RPMI8226 (cell line): ENCODE measurements at places on chromosomes 2 and 18.

DNA sequence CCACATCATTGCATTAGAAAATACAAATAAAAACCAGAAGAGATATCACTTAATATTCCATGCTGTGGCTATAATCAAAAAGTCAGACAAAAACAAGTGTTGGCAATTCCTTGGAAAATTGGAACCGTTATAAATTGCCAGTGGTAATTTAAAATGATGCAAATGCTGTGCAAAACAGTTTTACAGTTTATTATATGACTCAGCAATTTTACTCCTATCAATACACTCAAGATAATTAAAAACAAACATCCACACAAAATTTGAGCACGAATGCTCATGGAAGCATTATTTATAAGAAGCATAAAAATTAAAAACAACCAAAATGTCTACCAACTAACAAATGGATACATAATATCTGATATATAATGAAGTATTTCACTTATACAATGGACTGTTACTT is 728.8 kb downstream of the CBLN2 start:
- DNase-seq: no peak

DNA sequence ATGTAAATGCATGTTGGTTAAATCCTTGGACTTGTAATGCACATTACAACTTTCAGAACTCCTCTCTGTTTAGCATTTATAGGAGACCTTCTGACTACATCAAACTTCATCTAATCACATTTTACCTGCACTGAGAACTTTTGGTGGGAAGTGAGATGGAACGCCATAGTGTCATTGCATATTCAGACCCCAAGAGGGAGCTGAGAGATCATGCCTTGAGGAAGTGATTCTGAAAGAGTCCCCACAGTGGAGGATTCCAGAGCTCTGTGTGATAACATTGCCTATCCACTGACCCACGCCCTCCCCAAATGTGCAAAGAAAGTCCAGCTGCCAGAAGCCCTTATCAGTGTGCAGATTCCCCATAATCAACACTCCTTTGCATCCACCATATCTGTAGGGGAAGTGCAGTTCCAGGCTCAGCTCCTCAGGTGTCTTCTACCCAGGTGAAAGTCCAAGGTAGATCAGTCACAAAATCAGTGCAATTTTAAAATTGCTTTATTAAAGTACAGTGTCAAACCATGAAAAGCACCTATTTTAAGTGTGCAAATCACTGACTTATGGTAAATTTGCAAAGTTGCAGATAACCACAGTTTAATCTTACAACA is 212.4 kb downstream of the RPIA start:
- peak; percentile 25 for DNase-seq

- DNase-seq: no peak
These were observed 916 bp upstream of the OSBPL1A start for GRCh38 chr18:24398540-24398939.

DNA sequence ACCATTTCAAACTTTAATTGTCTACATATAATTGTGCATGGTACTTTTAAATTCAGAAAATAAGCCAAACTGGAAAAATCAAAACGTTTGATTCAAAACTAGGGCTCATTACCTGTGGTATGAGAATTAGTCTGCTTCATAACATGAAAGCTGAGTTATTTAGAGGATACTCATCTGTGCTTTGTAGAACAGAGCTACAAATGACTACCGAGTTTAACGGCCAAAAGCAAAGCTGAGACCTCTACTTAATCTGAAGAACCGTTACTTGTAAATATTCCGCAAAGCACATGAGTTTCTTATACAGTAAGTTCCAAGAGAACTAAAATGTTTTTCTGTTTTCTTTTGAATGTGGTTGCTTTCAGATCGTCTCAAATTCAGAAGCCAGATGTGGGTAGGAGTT is 123.7 kb upstream of the SMAD7 start:
- no peak for DNase-seq

DNA sequence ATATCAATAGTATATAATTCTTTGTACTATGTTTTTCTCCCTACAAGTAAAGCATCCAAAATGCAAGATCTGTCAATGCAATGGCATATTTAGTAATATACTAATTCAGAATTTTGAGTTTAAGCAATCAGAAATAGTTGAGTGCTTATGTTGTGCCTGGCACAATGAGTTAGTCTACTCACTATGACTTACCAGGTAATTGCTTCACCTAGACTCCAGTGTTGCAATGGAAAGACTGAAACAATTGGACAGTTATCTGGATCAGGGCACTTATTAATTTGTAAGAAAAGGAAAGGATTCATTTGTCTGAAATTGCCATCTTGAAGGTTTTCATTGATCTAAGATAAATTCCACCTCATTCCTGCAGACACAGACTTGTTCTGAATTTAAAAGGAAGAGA is 97.6 kb upstream of the TCF4 start:
- no peak for DNase-seq

DNA sequence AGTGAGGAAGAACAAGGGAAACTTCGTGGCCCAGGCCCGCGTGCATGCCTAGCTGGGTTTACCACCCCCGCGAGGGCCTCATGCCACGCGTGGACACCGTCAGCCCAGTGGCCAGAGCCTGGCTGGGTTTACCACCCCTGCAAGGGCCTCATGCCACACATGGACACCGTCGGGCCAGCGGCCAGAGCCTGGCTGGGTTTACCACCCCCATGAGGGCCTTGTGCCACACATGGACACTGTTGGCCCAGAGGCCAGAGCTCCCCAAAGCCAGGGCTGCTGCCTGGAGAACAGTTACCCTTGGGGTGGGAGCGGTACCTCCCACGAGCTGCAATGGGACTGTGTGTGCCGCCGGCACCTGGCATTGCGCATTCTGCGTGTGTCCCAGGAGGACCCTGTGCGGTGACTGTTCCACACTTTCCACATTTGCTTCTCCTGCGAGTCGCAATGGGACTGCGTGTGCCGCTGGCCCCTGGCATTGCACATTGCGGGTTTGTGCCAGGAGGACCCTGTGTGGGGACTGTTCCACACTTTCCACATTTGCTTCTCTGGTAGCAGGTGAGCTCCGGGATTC is 105.6 kb upstream of the CTDP1 start:
- DNase-seq: no peak

GRCh38 chr2:212711856-212712255 is 173.3 kb upstream of the ERBB4 start:
- DNase-seq: no peak

DNA sequence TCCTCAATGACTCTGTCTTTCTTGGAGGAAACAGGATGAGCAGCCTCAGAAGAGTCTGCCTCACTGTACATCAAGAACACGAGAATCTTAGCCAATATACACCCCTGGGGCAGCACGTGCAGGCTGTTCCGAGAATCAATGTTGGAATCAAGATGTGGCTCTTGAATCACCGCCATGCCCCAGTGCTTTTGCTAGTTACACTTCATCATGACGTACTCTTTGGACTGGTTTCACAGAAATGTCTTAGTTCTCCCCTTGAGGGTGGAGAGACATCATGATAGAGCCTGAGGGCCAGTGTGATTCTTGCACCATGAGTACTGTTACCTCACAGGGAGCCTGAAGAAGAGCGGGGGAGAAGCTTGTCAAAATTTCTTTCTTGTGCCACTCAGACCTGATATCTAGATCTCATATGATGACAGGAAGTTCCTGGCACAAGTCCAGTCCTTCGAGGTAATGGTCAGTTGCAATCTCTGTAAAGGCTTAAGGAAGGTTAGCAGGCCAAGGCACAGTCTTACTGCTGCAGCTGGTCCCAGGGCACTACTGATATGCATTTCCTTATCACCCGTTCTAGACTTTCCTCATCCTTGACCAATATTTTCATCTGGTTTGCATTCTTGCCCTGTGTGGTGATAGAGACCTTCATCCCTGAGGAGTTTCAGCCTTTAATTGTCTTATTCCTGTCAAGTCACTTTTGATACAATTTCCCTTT is 28.2 kb upstream of the STAT4 start:
- DNase-seq: no peak

- no peak for DNase-seq
These were observed 113.0 kb downstream of the TGFA start for GRCh38 chr2:70440621-70441020.

GRCh38 chr2:160970052-160970965 is 189.9 kb upstream of the TANK start:
- DNase-seq: peak; percentile 27

DNA sequence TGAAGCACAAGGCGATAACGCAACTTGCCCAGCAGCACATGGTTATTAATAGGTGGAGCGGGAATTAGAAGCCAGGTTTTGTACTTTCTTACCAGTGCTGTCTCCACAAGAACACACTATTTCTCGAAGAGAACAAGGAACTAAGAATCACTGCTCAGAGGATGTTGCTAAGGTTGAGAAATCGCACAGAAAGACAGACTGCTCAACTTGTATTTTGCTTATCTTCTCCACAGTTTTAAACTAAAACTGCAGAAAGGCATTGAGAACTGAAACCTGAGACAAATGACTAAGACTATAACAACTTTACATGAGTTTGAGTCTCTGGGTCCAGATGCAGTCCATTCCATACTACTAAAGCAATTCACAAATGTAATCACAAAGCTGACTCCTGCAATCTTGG is 6.2 kb downstream of the PRKD3 start:
- DNase-seq: peak; percentile 62

DNA sequence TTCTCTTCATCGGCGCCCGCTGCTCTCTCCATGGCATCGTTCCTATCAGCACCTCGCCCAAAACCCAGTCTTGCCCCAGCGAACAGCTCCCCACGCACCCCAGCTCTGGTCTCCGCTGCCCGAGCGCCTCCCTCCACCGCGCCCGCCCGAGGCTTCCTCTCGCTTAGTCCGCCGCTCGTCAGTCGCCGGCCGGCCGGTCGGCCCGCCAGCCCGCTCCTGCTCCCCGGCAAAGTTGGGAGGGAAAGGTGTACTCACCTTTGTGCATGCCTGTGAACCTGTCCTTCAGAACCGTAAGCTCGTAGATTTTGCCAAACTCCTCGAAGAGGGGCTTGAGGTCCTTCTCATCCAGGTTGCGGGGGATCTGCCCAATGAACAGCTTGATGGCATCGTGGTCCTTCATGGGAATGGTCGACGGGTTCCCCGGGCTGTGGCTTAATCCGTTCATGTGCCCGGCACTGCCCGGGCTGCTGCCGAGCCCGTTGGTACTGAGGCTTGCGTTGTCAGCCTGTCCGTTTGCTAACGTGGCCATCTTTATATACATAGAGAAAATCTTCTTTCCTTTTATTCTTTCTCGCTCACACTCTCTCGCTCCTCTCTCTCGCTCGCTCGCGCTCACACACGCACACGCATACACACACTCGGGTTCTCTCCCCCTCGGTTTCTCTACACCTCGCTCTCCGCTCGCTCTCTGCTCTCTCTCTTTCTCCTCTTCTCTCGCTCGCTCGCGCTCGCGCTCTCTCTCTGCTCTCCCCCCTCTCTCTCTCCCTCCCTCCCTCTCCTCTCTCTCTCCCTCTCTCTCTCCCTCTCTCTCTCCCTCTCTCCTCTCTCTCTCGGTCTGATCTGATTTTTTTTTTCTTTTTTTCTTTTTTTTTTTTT is at the start of gene CELF4:
CELF4 (minus strand) TSS at position 698 of the 876 bp plus-strand sequence.
- no peak for DNase-seq

- peak; percentile 11 for DNase-seq
These were observed 472 bp upstream of the PLEKHM3 start for GRCh38 chr2:208025814-208026184.

GRCh38 chr2:156333274-156333950 is 891 bp upstream of the NR4A2 start:
- peak; percentile 67 for DNase-seq

DNA sequence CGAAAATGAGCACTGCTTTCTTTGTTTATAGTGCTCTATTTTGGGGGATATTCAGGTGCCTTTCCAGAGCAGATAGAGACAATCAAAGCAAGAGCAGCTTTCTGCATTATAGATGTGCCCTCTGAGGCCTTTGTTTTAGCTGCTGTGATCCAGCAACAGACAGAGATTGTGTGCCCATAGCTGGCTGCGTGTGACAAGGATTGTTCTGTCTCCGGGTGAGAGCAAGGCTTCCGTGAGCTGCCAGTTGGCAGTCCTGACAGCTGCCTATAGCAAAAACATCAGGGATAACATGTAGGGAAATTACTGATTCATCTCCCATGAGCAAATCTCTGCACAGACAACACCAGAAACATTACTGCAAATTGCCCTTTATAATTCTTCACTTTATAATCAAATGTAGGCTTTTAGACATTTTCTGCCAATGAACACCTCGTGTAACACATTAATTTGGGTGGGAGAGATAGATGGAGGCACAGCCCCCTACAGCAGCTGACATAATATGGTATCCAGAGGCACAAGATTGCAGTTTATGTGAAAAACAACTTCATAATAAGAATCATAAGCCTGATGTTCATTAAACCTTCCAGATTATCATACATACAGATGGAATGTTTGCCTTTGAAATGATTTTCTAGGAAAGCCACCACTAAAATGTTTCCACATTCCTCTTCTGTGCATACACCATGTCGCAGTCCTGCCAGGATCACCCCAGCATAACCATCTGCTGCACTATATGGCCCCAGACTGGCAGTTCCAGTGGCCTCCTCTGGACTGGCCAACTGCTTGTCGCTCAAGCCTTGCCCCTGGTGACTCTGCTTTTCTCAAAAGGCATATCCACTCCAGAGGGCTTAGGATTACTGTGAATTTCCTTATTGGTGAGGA is 131.2 kb downstream of the TRIB2 start:
- DNase-seq: no peak

DNA sequence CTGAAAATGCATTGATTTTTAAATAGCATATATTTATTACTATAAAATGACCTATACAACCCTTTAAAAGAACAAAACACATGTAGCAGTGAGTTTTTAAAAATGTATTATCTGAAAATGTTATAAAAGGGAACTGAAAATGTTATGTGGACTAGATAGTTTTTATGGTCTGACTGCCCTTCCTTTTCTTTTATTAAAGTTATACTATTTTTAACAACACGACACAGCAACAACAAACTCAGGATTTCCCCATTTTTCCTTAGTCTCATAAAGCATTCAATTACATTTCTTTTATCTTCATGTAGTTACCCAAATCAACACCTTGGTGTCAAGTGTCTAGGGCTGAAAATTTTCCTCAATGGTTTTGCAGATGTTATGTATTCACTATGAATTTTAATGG is 132.8 kb upstream of the TMEFF2 start:
- no peak for DNase-seq

GRCh38 chr2:56803596-56803995 is 619.8 kb downstream of the CCDC85A start:
- DNase-seq: no peak

DNA sequence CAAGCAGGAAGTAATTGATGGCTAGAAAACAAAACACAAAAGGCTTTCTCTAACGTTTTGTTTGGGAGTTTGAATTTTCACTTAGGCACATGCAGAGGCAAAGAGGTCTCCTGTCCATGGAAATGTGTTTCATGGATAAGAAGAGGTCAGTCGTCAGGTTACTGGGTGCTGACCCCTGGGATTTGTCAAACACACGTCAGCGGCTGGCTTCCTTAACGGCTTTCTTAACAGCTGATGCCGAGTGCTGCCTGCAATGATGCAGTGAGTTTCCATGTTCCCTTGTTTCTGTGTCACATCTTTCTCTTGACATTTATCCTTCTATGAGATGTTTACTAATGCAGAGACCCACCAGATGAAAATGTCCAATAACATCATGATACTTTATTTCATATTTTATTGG is 31.7 kb downstream of the GPR39 start:
- no peak for DNase-seq
